Stimulated activated CD4-positive, alpha-beta T cell treated with anti-CD3 and anti-CD28 coated beads, TNF-alpha, amount 100 ng/mL, for 1 hour (primary cell): ENCODE measurements at places on chromosomes 1 and 21.

GRCh38 chr1:41381692-41382479 lies 20.7 kb downstream of the FOXO6 start:
- DNase-seq: no peak

- DNase-seq: no peak
These were observed 35.2 kb downstream of the GRIK1 start for GRCh38 chr21:29904359-29905282.

- no peak for DNase-seq
These were observed 144.7 kb downstream of the RYR2 start for GRCh38 chr1:237186675-237187074.

DNA sequence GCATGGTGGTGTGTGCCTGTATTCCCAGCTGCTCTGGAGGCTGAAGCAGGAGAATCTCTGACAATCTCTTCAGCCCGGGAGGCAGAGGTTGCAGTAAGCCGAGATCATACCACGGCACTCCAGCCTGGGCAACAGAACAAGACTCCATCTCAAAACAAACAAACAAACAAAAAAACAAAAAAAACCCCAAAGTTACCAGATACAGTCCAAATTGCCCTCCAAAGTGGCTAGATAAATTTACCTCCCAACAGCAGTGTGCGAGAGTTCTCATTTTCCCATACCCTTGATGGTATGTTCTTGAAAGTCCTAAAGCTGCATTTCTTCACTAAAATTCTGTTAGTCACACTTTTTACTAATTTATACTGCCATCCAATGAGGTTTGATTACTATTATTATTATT lies 3.0 kb upstream of the OTUD3 start:
- no peak for DNase-seq
